ENCODE measurements at places on chromosomes 11 and 22. TPM values are rescaled to one million over a fixed set of nuclear protein-coding genes. Genes with fewer than 3 reads are reported as not detected.

GRCh38 chr11:47395223-47396048 is 13.0 kb upstream of the SLC39A13 start:
- peak overlapping the region; percentile 13 for H3K4me3 ChIP-seq
- no peaks in the 10 kb centered on the region for H3K36me3 ChIP-seq
- peak overlapping the region; percentile 89 for H3K27ac ChIP-seq
- H3K27me3 ChIP-seq, result no peaks in the 10 kb centered on the region

DNA sequence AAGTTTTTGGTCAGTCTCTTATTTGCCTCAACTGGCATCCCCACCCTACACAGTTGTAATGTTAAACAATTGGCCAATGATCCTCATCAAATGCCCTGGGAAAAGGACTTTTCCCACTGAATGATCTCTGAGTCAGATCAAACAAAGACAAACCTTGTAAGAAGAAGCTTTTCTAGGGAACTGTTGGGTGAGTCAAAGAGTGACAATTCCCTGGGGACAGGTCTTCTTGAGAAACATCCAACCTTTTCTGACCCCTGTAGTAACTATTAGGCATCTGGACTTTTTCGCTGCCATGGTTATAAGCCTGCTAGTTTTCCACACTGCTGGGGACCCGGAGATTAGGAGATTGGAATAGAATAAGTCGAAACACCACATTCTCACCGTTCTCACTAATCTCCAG is 789.8 kb upstream of the API5 start:
- DNase-seq, result no peak
- H3K27me3 ChIP-seq, result no peaks in the 10 kb centered on the region
- no peaks in the 10 kb centered on the region for H3K36me3 ChIP-seq

DNA sequence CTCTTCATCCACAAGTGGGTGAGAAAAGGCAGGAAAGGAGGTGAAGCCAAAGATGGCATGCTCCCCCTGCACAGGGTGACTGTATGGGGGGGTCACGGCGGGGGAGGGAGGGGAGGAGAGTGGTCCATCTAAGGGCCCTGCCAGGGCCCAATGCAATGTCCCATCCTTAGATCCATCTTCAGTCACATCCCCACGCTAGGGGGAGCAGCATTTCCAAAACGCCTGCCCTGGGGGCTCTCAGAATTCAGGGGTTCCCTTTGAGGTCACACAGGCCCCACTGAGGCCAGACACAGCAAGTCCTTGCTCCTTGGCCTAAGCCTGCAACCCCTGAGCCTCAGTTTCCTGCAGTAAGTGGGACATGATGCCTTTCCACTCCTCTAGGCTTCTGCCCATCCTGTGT is 52.4 kb downstream of the RTN4R start:
- DNase-seq, result no peak
- no peak overlapping the region for H3K4me3 ChIP-seq
- H3K27ac ChIP-seq, result no peak overlapping the region
- H3K4me1 ChIP-seq, result peaks cover 12% of the 10 kb centered on the region
- H3K36me3 ChIP-seq, result no peaks in the 10 kb centered on the region
- peaks cover 23% of the 10 kb centered on the region for H3K27me3 ChIP-seq

- no peaks in the 10 kb centered on the region for H3K36me3 ChIP-seq
- no peak for DNase-seq
- no peak overlapping the region for H3K4me3 ChIP-seq
- H3K4me1 ChIP-seq, result no peaks in the 10 kb centered on the region
These were observed 12.1 kb downstream of the GAL3ST1 start for GRCh38 chr22:30562366-30562765.

GRCh38 chr11:92735039-92735438 is 234.4 kb upstream of the MTNR1B start:
- no peak for DNase-seq
- H3K36me3 ChIP-seq, result no peaks in the 10 kb centered on the region
- H3K4me3 ChIP-seq, result no peak overlapping the region
- H3K27me3 ChIP-seq, result no peaks in the 10 kb centered on the region
- H3K27ac ChIP-seq, result no peak overlapping the region

DNA sequence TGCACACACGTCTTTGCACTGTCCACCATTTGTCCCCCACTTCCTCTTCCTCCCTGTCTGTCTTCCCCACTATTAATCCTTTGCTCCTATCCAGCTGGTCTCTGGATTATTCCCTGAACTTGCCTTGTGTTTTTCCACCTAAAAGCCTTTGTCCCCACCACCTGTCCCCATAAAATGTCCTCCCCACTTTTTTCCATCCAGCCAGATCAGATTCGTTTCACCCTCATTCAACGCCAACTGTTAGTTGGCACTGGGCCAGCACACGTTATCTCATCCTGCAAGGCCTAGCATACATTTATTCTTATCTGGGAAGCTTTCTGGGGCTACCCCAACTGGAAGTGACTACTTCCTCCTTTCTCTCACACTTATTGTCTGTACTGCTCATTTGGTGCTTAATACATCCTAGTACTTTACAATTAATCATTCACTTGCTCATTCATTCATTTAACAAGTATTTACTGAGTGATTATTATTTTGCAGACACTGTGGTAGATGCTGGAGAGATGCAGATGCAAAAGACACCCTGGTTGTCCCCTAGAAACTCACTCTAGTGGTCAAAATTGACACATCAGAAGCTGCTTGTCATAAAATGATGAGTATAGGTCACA is 96.2 kb downstream of the RASSF10 start:
- H3K27ac ChIP-seq, result no peak overlapping the region
- no peak for DNase-seq
- H3K4me1 ChIP-seq, result peaks cover 4% of the 10 kb centered on the region
- no peaks in the 10 kb centered on the region for H3K36me3 ChIP-seq
- H3K27me3 ChIP-seq, result no peaks in the 10 kb centered on the region

GRCh38 chr11:116997071-116997470 is 101.2 kb downstream of the SIK3 start:
- DNase-seq, result no peak
- H3K27me3 ChIP-seq, result no peaks in the 10 kb centered on the region
- H3K4me3 ChIP-seq, result no peak overlapping the region
- no peak overlapping the region for H3K27ac ChIP-seq

The TTC36 gene
- total RNA-seq, result not detected

The MUS81 gene
- total RNA-seq, result 25.4 TPM

Measured in suprapubic skin (tissue), 4 donors.